Activated naive CD8-positive, alpha-beta T cell treated with anti-CD3 and anti-CD28 coated beads, Interleukin-2, amount 10 ng/mL, durations not matched to agents 7 days and 5 days (primary cell): ENCODE measurements at places on chromosomes 3 and 15. TPM values are rescaled to one million over a fixed set of nuclear protein-coding genes. Genes with fewer than 3 reads are reported as not detected.

- no peaks in the 10 kb centered on the region for H3K36me3 ChIP-seq
- H3K27ac ChIP-seq = no peak overlapping the region
- no peaks in the 10 kb centered on the region for H3K27me3 ChIP-seq
Observed at GRCh38 chr3:30578479-30578878, 27.9 kb upstream of the TGFBR2 start.

Gene WDR72
- total RNA-seq = not detected

Gene EFHB
- not detected for total RNA-seq

GRCh38 chr3:39460677-39461076 is 6.8 kb upstream of the MOBP start:
- no peaks in the 10 kb centered on the region for H3K4me1 ChIP-seq
- DNase-seq = no peak
- no peak overlapping the region for H3K27ac ChIP-seq
- H3K36me3 ChIP-seq = no peaks in the 10 kb centered on the region
- H3K27me3 ChIP-seq = peaks cover 25% of the 10 kb centered on the region

DNA sequence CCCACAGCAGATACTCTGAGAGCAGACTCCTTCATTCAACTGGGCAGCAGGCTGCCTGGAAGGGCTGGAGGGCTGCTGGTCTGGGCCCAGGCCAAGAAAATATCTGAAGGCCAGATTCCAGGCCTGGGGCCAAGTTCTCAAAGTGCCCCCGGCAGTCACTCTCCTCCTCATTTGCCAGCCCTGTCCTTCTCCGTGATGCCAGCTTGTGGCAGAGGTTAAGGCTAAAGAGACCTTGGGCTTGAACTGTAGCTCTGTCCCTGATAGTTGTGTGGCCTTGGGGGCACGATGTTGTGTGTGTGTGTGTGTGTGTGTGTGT is 39.0 kb downstream of the FAM3D start:
- H3K27me3 ChIP-seq = no peaks in the 10 kb centered on the region
- DNase-seq = no peak
- H3K36me3 ChIP-seq = no peaks in the 10 kb centered on the region
- H3K4me3 ChIP-seq = no peak overlapping the region
- H3K4me1 ChIP-seq = no peaks in the 10 kb centered on the region

GRCh38 chr15:62541250-62541649 is 376.2 kb upstream of the C2CD4B start:
- no peak overlapping the region for H3K4me3 ChIP-seq
- H3K36me3 ChIP-seq = no peaks in the 10 kb centered on the region
- DNase-seq = no peak
- H3K27me3 ChIP-seq = no peaks in the 10 kb centered on the region
- H3K27ac ChIP-seq = no peak overlapping the region
- no peaks in the 10 kb centered on the region for H3K4me1 ChIP-seq

GRCh38 chr3:139827833-139828232 is 107.2 kb upstream of the CLSTN2 start:
- H3K4me1 ChIP-seq = no peaks in the 10 kb centered on the region
- peaks cover 7% of the 10 kb centered on the region for H3K27me3 ChIP-seq
- H3K4me3 ChIP-seq = no peak overlapping the region
- DNase-seq = no peak

DNA sequence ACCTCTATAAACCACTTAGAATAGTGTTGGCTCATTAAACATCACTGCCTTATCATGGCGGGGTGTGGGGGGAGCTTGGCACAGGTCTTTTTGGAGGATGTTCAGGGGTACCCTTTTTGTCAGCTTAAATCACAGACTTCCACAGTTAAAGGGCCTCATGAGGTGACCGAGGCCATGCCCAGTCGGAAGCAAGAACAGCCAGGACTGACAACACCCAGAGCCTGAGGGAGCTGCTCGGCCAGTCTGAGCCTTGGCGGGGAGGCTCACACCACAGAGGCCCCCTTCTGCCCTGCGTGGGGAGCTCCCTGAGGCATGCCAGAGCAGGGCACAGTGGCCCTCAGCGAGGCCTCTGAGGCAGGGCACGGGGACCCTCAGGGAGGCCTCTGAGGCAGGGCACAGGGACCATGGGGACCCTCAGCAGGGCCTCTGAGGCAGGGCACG is 49.5 kb downstream of the UMPS start:
- H3K36me3 ChIP-seq = no peaks in the 10 kb centered on the region
- H3K27ac ChIP-seq = no peak overlapping the region
- no peak for DNase-seq
- peaks cover 6% of the 10 kb centered on the region for H3K4me1 ChIP-seq

DNA sequence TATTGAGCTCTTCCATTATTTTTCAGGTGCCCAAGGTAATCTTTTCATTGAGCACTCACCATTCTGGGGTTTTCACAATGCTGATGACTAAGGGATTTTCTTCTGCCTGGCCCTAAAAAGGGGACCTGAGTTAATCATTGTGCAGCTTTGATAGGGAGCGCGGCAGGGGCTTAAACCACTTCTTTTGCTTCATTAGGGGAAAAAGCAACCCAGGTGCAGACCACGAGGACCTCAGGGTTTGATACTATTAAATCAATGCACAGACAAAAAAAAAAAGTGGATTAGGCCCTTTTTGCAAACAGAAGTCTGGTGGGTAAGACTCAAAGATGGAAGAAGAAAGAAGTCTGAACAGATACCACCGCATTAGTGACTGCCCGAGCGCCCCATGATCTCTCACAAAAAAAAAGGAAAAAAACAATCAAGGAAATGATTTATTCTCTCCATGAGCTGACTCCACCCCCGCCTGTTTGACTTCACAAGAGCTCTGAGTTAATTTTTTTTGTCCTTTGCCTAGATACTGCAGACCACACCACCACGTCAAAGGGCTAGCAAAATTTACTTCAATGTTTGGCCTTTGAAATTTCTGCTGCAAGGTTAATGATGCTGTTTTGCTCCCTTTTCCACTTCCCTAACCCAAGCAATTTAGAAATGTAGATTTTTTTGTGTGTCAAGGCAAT is 78.0 kb upstream of the FEZF2 start:
- no peak overlapping the region for H3K27ac ChIP-seq
- no peaks in the 10 kb centered on the region for H3K36me3 ChIP-seq
- no peak overlapping the region for H3K4me3 ChIP-seq
- H3K4me1 ChIP-seq = peaks cover 19% of the 10 kb centered on the region
- H3K27me3 ChIP-seq = peaks cover 3% of the 10 kb centered on the region

DNA sequence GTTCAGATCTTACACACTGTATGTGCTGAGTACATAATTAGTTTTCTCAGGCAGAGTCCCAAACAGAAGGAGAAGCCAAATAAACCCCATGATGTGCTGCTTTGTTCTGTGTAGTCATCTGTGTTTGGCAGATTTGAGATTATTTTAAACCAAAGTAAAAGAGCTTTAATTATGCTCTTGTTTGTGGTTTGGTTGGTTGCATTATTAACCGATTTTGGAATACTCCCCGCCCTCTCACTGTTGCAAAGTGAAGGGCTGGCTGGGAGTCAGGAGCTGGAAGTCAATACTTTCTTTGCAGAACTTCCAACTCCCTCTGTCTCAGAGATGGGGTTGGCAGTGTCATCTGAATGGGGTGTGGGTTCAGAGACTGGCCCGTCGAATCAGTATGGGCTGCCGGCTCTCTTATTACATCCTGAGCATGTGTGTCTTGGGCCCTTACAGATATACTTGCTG is 34.4 kb downstream of the SLCO3A1 start:
- H3K4me1 ChIP-seq = peaks cover 6% of the 10 kb centered on the region
- DNase-seq = no peak
- no peak overlapping the region for H3K4me3 ChIP-seq
- H3K27me3 ChIP-seq = no peaks in the 10 kb centered on the region
- H3K27ac ChIP-seq = no peak overlapping the region

Gene CLPX
- total RNA-seq = 47.4 TPM

GRCh38 chr3:177602601-177603147 is 405.4 kb upstream of the TBL1XR1 start:
- H3K4me1 ChIP-seq = peaks cover 46% of the 10 kb centered on the region
- H3K4me3 ChIP-seq = no peak overlapping the region
- H3K36me3 ChIP-seq = peaks cover 16% of the 10 kb centered on the region
- DNase-seq = no peak
- H3K27me3 ChIP-seq = no peaks in the 10 kb centered on the region
- no peak overlapping the region for H3K27ac ChIP-seq
